ENCODE measurements at places on chromosomes 4 and X.

DNA sequence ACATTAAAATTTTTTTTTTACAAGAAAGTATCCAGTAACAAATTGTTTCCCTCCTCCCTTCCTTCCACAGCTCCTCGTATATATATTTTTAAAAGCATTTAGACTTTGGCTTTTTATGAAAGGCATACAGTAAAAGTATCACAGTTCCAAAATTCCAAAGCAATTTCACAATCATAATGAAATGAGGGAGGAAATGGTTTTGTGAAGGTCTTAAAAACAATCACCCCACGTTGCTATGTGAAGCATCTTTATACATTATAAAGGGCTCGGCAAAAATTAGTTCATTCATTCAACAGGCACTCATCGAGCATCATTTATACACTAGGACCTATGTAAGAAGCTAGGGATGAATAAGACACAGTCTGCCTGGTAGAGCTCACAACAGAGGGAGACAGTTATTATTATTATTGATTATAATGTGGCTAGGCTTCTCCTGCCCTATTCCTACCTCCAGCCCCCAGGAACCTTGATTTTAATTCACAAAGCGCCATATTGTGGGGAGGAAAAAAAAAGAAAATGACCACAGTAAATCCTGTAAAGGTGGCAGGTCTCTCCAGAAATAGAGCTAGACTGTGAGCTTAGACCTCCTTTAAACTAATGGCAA is 239.9 kb downstream of the MAML3 start:
- no peak for DNase-seq

DNA sequence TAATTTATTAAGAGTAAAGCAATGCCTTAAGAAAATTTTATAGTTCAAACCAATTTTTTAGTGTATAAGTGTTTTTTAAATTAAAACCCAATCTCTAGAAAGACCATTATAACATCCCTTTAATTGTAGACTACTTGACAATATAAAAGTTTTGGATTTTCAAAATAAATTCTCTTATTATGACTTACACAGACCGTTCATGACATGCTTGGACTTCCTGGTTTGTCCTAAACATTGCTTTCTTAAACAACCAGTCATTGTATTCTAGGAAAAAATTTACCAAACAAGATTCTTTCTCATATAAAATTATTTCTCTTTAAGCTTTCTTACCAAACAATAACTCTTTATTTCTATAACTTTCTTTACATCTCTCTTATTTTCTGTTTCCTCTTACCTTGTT is 49.0 kb upstream of the CXorf51A start:
- DNase-seq: no peak

- DNase-seq: no peak
These were observed 280.3 kb downstream of the PDHA2 start for GRCh38 chr4:96120206-96120605.

DNA sequence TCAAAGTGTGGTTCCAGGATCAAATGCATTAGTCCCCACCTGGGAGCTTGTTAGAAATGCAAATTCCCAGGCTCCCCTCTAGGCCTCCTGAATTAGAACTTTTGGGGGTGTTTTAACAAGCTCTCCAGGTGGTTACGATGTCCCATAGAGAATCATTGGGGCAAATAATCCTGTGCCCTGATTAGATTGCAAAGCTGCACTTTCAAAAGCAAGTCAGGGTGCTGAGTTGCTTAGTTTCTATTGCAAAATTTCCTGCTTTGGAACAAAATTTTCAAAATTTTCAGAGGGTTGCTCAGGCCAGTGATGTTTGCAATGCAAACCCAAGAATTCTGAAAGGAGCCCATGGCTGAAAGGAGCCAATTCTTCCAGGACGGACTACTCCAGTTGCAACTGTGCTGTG is 71.0 kb downstream of the MGST2 start:
- no peak for DNase-seq

- no peak for DNase-seq
These were observed 112.9 kb upstream of the NKX1-1 start for GRCh38 chr4:1518997-1519700.

DNA sequence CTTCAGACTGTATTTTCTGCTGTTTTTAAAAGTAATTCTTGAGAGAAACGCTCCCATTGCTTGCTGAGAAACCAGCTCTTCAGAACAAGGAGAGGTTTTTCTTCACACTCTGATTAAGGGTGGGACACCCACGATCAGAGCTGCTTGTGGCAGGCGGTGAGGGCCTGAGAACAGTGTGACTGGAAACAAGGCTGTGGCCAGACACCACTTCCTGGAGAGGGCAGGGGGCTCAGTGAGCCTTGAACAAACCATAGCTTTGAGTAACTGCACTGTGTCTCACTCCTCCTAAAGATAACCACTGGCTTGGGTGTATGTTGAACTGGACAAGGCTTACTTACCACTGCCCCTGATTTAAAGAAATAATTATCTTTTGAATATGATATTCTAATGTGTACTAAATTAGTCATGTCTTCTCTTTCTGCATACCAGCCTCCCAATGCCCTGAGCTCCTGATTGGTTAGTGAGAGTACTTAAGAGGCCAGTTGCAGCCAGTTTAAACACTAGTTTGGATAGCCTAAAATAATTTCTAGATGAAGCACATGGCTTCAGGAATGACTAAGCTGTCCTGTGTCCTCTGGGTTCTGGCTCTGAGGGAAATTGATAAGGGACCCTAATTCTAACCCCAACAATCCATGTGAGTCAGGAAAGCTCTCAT is 3.7 kb upstream of the GPR82 start:
- DNase-seq: no peak

GRCh38 chr4:84796394-84796793 is 170.1 kb downstream of the WDFY3 start:
- DNase-seq: no peak

- no peak for DNase-seq
These were observed 29.8 kb downstream of the DCAF8L2 start for GRCh38 chrX:27619975-27620374.

DNA sequence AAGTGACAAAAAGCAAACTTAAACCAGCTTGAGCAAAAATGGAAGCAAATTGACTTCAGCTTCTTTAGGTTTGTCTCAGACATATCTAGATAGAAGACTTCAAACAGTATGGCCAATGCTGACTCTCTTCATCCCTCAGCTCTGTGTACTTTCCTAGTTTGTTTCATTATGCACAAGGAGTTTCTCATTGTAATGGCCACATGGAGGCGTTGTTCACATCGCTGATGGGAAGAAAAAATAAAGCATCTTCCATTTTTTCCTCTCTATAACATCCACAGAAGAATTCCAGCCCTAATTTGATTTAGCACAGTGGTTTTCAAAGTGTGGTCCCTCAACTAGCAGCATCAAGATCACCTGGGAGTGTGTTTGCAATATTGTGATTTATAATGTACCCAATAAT is 397.5 kb upstream of the PRKX start:
- no peak for DNase-seq
